Gastroesophageal sphincter (tissue), 4 donors: ENCODE measurements at places on chromosomes 2 and 18.

DNA sequence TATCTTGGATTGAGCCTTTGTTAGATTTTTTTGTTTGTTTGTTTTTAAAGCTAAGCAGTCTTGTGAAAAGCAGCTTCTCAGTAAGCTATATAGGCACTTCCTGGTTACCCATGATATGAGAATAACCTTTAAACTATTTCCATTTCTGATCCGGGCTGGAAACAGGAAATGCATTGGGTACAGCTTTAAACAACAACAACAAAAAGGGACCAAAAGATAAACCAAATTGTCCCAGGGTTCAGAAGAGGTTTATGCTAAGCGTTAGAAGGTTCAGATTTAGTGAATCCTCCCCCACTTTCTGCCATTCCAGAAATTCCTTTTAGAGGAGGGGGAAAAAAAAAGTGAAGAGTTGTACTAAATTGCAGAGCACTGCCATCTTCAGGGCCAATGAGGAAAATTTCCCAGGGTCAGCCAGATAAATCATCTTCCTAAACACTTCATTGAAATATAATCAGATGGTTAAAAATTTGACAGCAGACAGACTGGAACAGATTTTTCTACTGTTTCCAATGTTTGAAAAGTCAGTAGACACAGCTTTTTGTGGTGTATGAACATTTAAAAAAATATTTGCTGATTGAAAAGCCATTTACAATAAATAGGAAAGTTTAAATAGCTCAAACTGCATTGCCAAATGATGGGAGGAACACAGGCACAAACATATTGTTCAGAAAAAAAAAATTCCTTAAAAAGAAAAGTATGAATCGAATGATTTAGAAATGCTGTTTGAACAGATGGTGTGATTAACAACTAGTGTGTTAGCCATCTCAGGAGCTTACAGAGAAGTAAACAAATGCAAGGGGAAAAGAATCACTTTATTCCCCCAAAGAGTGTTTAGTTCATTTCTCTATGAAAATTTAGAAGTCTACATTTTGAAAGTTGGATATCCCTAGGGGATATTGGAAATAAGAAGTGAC is 189.9 kb upstream of the TANK start:
- ATAC-seq = peak; percentile 57

DNA sequence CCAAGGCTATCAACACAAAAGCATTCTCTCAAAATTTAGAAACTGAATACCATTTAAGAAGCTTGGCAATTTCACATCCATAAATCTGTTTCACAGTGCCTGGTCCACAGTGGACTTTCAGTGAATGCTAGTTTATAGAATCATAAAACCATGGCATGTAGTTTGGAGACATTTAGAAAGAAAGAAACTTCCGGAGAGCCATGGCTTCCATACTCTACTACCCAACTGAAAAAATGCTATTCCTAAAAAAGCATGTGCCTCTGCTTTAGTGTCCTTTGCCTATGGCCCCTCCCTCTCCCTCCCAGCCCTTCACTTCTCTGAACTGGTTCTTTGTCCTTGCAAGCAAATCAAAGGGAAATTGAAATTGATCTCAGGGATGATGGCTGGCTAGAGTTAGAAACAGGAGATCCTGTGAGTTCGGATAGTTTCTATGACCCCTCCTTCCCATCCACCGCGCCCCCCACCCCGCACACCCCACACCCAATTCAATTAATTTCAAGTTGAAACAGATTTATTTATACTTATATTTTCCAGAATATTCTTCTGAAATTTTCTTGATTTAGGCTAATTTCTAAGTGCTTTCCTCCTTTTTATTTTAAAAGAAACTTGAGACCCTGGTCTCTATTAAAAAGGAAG is 248.3 kb downstream of the TRIB2 start:
- no peak for ATAC-seq

DNA sequence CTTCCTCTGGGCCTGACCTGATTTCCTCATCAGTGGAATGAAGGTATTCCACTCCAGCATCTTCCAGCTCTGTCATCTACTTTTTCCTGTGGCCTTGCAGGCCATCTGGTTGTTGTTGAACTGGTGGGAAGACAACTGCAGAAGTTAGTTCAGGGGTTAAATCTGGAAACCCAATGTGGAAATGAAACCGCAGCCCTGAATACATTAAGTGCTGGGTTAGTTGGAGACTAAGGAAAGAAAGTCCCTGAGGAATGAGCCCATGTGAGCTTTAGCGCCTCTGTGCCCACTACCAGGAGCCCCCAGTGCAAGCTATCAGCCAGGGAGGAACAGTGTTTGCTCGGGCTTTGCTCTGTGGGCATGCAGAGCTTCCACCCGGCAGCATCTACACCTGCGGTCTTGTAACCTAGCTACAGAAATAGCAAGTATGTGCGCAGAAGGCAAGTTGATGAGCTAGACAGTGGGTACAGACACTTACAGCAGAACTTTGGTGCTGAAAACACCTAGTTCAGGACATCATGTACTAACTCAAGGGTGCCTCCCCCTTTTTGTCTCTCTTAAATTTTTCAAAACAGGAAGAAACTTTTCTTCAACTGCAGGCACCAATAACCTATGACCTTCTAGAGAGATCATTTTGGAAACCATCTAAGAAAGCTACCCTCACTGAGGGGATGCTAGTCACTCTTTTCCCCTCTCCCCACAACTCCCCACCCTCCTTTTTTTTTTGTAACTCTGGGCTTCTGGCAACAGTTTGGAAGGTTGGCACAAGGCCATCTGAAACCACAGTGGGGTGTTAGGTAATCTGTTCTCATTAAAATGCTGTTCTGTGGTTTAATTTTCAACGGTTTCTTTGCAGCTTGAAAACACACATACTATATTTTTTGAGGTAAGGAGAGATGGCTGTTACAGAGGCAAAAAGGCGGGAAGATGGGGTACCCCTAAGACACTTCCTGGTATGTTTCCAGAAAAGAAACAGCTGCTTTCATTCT is 18.3 kb upstream of the CXCR4 start:
- ATAC-seq = peak; percentile 84

DNA sequence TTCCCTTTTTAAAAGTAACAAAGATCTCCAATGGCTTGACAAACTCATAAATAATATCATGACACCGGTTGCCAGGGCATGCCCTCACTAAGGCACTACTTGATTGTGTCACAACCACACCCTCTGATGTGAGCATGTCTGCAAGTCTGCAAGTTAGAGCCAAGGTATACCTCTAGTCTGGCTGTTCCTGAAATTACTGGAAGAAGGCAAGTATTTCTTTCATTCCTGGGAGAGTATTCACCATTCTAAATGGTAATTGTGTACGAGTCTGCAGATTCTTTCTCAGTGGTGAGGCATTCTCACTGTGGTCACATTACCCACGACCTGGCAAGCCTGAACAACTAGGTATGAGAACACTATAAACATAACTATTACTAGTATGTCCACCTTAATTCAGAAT is 25.7 kb upstream of the RNU4ATAC start:
- no peak for ATAC-seq

GRCh38 chr18:46163091-46163490 is 58.9 kb downstream of the HAUS1 start:
- ATAC-seq = no peak

DNA sequence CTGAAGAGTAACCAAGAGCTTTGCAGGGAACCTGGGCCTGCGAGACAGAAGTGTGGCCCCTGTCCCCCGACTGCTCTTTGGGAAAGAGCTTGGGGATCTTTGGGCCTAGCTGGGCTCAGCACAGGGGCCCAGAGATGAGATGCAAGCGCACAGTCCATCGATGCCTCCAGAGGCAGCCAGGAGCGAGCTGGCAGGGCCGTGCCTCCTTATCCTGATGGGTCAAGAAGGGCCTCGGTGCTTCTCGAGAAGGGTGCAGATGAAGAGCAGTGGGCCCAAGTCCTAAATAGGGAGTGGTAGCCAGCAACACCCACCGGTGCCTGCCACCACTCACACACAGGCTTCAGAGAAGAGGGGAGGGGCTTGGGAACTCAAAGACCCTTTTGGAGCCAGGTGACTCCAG is 17.6 kb downstream of the KCNK3 start:
- ATAC-seq = no peak
